ENCODE measurements at places on chromosomes 3 and 15.

GRCh38 chr3:58013973-58014649 lies 5.9 kb downstream of the FLNB start:
- no peak for DNase-seq

- DNase-seq: no peak
Measured at GRCh38 chr3:39338201-39338600, 8.7 kb downstream of the CCR8 start.

GRCh38 chr3:196219194-196219969 lies 3.0 kb downstream of the SLC51A start:
- no peak for DNase-seq

DNA sequence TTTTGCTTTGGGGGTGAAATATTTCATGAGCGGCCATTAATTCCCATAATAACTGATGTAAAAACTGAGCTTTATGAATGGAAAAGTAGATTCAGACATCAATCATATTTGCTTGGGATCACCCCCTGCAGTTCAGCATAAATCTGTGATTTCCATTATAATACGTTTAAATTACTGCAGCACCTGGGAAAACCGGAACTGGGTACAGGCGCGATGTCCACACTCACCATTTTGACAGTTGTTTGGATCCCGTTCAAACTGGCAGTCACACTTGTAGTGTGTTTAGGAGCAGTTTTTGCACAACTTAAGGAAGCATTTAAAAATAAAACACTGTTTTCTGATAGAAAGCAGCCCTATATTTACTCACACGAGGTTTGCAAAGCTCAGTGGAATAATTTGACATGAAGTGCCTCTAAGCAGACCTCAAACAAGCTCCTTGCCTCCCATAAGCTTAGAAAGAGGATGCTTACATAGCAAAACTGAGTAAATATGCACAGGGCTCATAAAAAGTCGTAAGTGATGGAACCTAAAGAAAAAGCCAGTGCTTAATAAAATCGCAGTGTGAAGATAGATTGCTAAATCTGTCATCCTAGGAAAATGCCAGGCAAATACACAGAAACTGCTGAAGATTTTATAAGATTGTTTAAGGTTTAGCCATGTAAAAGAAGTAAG lies 377.6 kb downstream of the PTPRG start:
- DNase-seq: no peak

- no peak for DNase-seq
Measured at GRCh38 chr15:80204231-80204630, 47.8 kb downstream of the CTXND1 start.

DNA sequence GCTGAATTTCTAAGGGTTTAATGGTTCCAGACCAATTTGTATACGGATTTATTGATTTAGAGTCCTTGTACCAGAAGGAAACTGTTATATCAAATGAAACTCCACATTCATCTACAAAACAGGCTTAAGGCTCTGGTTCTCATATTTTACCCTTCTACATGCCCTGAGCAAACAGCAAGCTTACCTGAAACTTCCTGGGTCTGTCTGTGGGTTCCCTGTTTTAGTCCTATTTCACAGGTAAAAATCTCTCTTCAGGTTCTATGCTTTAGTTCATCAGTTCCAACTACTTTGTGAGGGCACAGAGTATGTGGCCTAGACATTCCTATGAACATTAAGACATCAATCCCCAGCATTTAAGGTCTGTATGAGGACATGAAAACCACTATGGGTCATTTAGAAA lies 57.7 kb downstream of the RFX7 start:
- DNase-seq: no peak

GRCh38 chr15:100900795-100901169 lies 18.4 kb upstream of the LRRK1 start:
- DNase-seq: no peak

DNA sequence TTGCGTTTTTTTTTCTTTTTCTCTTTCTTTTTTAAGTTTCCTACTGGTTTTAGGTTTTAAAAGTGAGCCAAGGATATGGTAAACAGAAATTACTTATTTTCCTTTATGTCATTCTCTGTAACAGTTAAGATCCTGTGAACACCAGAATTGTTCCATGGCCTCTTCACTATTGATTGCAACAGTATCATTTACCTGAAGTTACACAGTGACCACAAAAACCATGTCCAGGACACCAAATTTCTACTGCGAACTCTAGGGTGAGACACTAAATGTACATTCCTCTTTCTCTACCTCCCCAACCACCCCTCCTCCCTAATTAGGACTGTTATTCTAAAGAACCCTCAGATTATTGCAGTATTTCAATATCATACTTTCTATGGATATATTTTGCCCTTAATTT lies 280.9 kb downstream of the FOXP1 start:
- DNase-seq: no peak
